ENCODE measurements at places on chromosomes 6 and 20.

DNA sequence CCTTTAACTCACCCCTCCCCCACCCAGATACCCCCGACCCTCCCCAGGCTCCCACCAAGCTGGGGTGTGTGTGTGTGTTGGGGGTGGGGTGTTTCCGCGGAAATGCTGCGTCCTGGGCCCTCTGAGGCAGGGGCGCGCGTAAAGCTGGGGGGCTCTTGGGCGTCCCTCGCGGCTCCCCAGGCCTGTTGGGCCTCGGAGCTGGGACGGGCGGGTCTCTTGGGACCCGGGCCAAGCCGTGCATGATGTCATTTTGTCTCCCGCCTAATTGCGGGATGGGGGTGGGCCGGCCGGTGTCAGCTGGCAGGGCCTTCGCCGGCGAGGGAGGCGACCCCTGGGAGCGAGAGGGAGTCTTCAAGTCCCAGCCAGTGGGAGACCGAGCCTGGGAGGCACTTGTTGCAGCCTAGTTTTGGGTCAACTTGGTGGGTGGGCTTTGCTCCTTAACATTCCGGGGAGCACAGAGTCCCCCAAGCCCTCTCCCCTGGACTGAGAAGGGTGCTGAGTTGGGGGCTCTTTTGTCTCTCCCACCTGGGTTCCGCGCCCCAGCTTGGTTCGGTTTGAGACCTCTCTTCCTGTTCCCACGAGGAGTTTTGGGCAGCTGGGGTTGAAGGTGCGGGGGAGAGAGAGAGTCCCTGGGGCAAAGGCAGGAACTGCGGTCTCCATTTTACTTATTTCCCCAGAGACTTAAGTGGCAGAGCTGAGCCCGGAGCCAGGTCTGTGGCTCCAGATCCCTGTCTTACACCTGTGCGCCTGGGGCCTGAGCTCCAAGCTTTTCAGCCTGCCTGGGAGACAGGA, 623 bp downstream of the MYBL2 start:
- no peak for DNase-seq

DNA sequence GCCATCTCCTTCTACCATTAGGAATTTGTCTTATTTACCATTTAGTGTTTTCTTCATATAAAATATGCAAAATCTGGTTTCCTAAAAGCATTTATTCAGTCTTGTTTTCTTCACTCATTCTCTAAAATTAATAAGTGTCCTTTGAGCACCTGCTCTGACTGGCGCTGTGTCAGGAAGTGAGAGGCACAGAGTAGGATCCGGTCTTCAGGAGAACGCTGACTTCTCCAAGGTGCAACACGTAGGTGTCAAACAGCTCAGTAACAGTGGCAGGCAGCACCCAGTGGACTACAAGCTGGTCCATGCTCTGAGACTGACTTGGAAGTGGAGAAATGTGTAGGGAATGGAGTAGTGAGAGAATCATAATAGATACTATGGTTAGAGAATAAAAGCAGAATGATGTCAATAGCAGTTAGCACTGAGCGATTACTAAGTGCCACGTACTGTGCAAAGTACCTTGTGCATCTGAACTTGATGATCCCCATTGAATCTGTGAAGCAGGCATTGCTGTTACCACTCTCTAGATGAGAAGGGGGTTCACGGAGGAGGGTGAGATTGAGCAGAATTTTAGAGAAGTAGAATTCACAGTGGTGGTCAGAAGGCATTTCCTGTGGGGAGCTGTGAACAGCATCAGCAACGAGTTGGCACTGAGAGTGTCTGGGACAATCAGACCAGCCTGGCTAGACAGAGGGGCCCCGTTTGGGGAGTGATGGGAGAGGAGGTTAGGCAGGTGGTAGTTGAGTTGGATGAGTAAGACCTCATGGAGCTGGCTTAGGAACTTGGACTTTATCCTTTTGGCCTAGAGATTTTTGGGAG, 569.8 kb downstream of the QKI start:
- DNase-seq, result no peak

GRCh38 chr6:158233214-158233795, 65.2 kb downstream of the GTF2H5 start:
- DNase-seq, result no peak

GRCh38 chr20:6099819-6100218, 23.0 kb downstream of the FERMT1 start:
- no peak for DNase-seq

GRCh38 chr6:131226459-131227157, 91.3 kb downstream of the AKAP7 start:
- DNase-seq, result no peak

DNA sequence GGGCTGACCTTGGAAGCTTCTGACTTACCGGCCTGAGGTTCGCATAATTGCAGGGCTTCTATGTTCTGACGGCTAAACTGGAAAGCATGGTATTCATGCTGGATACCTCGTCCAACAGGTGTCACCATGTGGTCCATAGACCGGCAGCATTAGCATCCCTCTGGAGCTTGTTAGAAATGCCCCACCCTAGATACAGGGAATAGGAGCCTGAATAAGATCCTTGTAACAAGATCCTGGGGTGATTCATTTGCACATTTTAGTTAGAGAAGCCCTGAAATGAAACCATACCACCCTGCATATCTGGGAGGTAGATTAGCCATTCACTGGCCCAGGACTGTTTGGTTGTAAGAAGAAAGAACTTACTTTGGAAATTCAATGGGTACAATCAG, 77.7 kb downstream of the TMEM170B start:
- no peak for DNase-seq

Measured in Panc1 (cell line).